Suprapubic skin (tissue), 4 donors: ENCODE measurements at places on chromosomes 1 and 21.

DNA sequence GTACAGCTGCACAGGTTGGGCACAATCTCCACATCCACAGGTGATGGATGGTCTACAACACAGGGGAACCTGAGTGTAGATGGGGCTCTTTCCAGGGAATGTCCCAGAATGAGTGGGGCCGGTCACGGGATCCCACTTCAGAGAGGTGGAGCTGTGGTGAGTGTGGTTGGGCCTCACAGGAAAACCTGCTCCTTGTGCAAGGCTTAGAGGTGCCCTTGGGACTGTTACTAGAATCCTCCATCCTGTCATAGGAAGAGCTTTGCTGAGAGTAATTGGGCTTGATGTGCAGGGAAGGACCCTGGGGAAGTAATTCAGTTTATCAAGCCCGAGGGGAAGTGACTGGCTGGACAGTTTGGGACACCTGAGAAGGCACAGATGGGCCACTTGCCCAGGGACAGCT lies 137.9 kb downstream of the ZSCAN20 start:
- DNase-seq: no peak

- no peak for DNase-seq
Observed at GRCh38 chr1:14265495-14265894, 333.0 kb upstream of the KAZN start.

- peak; percentile 90 for DNase-seq
Observed at GRCh38 chr21:15065392-15066122, 757 bp upstream of the NRIP1 start.

GRCh38 chr1:234989479-234990327 lies 138.9 kb downstream of the TOMM20 start:
- DNase-seq: no peak

DNA sequence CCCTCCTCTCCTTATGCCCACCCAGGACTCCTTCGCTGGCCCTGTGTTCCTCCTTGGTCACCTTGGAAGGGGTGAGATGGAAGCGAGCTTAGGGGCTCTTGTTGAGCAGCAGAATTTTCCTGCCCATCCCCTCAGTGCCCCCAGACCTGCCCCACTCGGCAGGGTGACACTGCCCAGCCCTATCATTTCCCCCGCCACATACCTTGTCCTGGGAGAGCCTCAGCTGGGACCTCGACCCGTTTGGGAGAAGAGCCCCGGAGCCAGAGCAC lies 1.4 kb upstream of the FNDC5 start:
- no peak for DNase-seq

DNA sequence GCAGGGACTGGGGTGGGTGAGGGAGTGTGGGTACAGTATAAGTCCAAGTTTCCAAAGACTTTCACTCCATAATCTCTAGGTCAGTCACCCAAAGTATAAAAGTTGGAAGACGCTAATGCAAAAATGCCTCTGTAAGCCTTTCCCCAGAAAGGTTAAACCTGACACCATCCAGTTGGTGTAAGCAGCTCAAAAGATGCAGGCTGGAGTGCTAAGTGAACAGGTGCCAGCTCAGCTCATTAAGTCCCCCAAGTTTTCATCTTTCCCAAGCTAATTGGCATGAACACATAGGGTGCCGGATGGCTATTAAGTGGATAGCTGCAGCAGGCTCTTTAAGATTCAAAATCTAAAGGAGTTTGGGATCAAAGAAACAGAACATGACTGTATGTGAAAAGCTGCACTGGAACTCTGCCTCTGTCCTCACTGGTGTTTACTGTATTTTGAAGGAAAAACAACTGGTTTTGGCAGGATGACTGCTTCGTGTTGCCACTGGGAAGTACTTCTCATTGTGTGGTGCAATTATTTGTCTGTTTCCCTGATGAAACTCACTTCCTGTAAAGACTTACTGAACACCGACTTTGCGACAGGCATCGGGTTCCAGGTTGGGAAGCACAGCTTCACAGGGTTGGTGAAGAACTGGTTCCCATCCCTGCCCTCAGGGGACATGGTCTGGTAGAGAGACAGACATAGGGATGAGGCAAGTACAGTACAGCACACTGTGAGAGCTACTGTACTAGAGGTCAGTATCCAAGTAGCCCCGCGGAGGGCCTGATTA lies 152.7 kb downstream of the DAB1 start:
- DNase-seq: no peak

DNA sequence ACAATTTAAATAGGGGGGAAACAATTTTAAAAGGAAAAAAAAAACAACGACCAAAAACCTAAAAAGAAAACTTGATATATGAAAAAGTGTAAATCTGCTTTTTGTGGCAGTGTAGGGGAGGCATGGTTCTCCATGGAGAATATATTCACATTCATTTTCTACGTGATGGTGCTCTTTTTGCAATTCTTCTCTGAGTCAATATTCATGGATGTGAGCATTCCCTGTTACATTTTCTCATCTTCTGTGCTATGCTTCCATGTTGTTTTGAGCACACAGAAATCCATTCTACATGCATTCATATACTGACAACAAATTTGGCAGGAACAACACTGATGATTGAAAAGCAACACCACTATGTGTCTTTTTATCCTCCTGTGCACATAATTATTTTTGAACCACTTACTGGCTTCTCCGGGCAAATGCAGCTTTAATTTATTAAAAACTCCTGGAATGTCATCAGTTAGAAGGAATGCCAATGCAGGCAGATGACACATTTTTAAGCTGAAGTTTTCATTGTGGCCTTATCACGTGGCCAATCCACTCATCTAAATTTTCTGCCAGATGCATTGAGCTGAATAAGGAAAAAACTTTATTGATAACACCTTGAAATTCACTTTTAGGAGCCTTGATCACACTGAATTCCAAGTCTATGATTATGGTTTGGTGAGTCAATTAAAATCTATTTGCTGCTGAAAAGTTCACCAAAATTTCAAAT lies 590.6 kb downstream of the NUF2 start:
- DNase-seq: no peak

GRCh38 chr1:209870151-209870831 lies 42.5 kb downstream of the UTP25 start:
- DNase-seq: no peak

DNA sequence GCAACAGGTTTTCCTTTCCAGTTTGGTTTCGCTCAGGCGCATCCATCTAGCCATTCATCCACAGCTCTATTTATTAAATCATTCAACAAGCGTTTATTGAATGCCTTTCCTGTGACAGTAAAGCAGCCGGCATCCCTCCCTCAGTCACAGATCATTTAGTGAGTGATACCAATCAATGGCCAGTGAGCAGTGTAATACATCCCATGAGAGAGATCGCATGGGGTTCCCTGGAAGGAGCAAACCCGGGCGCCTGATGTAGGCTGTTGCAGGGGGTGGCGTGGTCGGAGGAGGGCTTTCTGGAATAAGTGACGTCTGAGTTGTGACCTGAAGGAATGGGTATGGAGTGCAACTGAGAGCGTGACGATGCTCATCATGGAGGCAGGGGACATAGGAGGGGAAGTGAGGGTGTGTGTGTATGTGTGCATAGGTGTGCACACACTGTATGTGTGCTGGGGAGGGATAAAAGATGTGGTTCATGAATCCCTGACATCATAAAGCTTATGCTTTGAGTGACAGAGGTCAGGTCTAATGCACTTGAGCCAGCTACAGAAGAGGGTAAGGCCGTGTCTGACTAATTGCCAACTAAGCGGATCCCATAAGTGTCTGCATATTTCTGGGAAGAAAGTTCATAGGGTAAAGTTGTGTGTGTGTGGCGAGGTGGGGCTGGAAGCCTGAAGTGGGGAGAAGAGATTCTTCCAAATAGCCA lies 6.6 kb downstream of the FCMR start:
- DNase-seq: no peak

- no peak for DNase-seq
Observed at GRCh38 chr1:148290881-148291280, 138.8 kb upstream of the NBPF11 start.

DNA sequence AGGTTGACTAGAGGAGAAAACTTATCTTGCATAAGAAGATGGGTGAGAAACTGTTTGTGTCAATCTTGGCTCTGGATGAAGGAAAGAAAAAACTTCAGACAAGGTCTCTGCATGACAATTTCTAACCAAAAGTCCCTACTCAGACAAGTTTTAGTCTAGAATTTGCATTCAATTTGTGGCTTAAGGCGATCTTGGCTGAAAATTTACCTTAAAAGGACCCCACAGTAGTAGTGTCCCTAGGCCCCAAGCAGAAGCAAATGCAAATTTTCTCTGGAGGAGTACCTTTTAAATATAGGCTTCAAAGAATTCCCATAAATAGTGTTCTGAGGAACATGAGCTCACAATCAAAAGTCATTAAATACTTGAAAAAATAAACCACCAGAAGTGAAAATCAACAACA lies 17.6 kb upstream of the TMEM125 start:
- no peak for DNase-seq

DNA sequence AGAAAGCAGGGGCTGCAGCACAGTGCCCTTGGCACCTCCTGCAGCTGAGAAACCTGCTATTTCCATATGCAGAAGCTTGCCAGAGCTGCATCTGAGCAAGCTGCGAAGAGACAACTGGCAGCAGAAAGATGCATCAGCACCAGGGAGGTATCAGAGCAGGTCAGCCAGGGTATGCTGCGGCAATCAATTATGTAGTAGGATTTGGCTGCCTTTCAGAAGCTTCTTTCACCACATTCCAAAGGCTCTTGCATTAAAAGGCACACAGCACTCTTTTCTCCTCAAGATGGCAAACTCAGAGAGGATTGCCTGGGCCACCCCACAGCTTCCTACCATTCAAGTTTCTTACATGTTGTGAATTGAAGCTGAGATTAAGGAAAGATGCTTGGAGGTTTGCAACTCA lies 47.6 kb upstream of the RAP1A start:
- DNase-seq: no peak

DNA sequence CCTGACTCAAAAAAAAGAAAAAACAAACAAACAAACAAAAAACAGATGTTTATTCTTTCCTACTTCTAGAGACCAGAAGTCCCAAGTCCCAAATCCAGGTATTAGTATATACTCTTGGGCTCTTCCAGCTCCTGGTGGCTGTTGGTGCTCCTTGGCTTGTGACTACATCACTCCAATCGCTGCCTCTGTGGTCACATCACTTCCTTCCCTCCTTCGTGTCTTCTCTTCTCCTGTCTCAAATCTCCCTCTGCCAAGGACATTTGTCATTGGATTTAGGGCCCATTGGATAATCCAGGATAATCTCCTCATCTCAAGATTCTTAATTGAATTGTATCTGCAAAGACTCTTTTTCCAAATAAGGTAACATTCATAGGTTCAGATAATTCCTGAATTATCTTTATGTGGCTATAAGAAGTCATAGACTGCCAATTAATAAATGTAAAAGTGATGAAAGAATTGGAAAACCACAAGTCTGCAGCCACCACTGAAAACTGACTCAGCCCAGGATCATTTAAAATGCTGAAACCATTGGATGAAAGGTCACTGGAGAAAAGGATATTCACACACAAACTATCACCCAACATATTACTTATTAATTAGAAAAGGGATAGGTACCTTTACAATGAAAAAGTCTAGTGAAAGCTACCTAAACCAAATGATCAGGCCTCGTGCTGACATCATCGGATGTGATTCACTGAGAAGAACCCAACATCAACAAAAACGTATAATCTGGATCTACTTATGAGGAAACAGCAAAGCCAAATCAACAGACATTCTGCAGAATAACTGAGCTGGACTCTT lies 67.1 kb downstream of the ZNF281 start:
- DNase-seq: no peak

DNA sequence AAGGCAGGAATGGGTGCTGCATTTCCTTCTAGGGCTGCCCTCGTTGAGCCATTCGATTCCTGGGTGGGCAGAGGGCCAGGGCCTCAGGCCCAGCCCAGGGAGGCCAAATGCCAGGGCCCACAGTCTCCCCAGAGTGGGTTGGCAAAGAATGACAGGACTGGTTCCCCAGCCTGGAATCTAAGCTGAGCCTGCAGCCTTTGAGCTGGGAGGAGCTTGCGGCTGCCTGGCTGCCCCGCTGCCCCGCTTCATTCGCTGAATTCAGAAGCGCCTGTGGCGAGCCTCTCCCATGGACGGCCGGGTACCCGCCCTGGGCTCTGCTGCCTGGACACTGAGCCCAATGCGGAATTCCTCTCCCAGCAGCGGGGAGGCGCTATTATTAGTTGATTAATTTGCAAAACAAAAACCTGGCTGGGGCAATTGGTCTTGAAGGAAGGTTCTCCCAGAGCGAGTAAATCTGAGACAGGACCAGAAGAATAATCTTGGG lies 32.3 kb upstream of the TARDBP start:
- peak; percentile 88 for DNase-seq

DNA sequence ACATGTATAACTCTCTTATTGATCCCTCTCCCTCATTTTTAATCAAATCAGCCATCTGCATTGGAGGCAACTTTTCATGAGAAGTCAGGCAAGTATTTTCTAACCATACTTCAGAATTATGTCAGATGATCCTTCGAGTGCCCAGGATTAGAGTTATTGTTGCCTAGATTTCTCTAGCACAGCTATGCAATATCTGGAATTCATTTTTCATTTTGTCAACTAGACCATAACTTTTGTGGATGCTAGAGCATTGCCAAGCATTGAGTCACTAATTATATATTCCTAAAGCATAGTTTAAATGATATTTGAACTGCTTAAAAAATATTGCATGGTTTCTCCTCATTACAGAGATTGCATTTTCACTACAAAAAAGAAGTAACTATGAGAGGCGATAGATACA lies 21.2 kb downstream of the HFM1 start:
- DNase-seq: no peak

- no peak for DNase-seq
Observed at GRCh38 chr1:51190961-51191360, 45.1 kb upstream of the RNF11 start.

DNA sequence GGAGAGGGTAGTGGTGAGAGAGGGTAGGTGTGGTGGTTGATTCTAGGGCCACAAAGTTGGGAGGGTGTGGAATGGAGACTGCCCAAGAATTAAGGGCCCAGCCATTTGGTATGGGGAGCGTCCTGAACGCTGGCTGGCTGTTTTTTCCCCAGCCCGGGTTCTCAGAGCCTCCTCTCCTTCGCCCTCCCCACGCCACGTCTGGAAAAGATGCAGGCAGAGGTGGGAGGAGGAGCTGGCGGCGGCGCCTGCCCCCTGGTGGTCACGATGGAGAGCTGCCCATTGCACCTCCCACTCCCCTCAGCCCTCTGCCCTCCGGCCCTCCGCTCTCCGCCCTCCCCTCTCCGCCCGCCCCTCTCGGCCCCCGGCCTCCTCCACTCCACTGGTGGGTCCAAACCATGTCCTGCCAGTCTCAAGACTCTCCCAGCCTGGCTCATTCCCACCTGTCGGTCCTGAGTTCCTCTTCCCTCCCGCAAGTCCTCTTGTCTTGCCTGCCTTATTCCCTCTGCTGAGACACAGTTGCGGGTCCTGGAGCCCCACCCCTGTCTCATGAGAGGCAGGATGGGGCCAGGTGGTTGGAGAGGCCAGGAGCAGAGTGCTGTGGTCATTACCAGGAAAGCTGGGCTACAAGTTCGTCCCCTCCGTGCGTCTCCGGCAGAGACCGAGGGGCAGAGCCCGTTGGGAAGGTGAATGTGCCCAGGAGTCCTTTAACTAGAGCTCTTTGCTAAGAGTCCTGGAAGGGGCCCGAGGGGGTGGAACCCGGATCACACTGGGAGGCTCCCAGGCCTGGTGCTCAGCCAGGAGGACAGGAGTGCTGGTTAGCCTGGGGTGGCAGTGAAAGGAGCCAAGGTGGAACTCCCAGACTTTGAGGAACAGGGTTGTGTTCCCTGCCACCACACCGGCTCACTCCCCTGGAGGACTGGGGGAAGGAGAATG lies 22.6 kb downstream of the ETNK2 start:
- peak; percentile 89 for DNase-seq
